Ecto neural progenitor cell (in vitro differentiated cells): ENCODE measurements at places on chromosomes 13 and 19.
A peak's percentile ranks its signal among the peaks of the same experiment; 100 is the strongest.

- DNase-seq: peak; percentile 85
Measured at GRCh38 chr19:19366434-19367396, 38.8 kb upstream of the GATAD2A start.

DNA sequence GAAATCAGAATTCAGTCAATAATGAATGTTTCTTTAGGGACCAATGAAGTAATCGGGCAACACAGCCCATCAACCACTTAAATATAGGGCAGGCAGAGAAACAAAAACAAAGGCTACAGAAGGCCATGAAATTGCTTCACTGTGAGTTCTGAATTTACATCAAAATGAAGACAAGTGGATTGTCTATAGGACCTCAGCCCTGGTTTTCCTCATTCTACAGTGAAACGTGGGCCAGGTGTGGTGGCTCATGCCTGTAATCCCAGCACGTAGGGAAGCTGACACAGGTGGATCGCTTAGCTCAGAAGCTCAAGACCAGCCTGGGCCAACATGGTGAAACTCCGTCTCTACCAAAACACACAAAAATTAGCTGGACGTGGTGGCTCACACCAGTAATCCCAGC, 416.0 kb downstream of the KLF12 start:
- no peak for DNase-seq

GRCh38 chr13:37435881-37436280, 162.7 kb downstream of the POSTN start:
- no peak for DNase-seq

GRCh38 chr13:49895826-49896225, 40.3 kb downstream of the SPRYD7 start:
- no peak for DNase-seq

- DNase-seq: no peak
Measured at GRCh38 chr19:57800696-57801095, 14.0 kb downstream of the ZNF552 start.

DNA sequence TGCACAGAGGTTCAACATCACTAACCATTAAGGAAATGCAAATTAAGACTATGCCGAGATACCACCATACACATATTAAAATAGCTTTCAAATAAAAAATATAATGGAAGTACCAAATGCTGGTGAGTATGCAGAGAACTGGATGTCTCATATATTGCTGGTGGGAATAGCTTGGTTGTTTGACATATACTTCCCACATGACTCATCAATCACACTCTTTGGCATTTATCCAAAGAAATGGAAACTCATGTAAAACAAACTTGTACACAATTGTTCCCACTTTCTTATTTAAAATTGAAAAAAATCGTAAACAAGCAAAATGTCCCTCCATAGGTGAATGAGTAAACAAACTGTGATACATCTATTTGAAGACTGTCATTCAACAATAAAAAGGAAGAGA, 982.6 kb upstream of the ATXN8OS start:
- no peak for DNase-seq

- no peak for DNase-seq
Measured at GRCh38 chr19:56087647-56088496, 33.2 kb downstream of the ZNF787 start.

DNA sequence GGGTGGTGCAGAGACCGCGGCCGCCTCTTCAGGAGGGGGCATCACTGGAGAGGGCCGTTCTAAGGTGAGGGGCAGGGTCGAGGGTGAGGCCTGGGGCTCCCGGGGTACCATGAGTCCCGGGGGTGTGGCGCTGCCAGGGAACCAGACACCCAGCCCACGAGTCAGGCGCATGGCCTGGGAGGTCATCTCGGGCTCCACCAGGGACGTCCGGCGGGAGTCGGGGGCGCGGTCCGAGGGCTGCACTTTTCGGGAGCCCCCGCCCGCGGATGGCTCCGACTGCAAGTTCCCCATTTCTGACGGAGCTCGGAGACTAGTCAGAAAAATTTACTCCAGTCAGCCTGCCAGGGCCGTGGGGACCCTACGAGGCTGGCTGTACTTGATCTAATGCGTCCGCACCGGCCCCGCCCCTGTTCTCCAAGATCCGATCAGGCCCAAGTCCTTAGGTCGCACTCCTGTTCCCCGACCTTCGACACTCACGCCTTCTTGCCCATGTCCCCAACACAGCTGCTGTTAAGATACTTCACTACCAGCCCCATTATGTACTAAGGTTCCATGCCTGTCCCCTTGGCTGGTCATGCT, 774 bp downstream of the GGN start:
- DNase-seq: peak; percentile 61

- DNase-seq: no peak
Measured at GRCh38 chr19:39602224-39602623, at the start of gene LGALS13. TSS of gene LGALS13 (plus strand) at chr19:39602524. CDS start at chr19:39602569, 45 bp downstream.

DNA sequence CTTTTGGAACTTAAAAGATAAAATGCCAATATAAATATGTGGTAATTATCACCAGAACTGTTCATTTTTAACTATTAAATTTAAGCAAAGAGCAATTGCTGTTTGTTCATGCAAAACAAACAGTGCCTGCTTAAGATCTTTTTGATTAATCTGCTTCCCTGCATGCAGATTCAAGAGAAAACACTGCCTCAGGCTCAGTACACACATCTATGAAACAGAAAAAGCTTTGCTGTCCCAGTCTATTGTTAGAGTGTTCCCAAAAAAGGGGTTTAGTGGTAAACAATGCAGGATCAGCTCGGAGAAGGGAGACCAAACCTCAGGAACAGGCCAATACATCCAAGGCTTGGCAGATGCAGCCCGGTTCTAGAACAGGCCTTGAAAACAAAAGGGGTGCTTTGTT, 49.3 kb upstream of the TDRD3 start:
- DNase-seq: no peak

- no peak for DNase-seq
Measured at GRCh38 chr13:67017276-67017675, 212.9 kb downstream of the PCDH9 start.

- DNase-seq: no peak
Measured at GRCh38 chr13:69202996-69203395, 904.6 kb upstream of the ATXN8OS start.

GRCh38 chr19:33551676-33552075, 30.1 kb upstream of the PEPD start:
- DNase-seq: no peak

- no peak for DNase-seq
Measured at GRCh38 chr19:29640231-29640630, 25.0 kb upstream of the PLEKHF1 start.

GRCh38 chr13:57633141-57633949, 1.8 kb downstream of the PCDH17 start:
- peak; percentile 85 for DNase-seq

- DNase-seq: no peak
Measured at GRCh38 chr13:36038785-36039555, 92.2 kb downstream of the DCLK1 start.

GRCh38 chr19:31138077-31138476, 211.2 kb downstream of the TSHZ3 start:
- DNase-seq: no peak

DNA sequence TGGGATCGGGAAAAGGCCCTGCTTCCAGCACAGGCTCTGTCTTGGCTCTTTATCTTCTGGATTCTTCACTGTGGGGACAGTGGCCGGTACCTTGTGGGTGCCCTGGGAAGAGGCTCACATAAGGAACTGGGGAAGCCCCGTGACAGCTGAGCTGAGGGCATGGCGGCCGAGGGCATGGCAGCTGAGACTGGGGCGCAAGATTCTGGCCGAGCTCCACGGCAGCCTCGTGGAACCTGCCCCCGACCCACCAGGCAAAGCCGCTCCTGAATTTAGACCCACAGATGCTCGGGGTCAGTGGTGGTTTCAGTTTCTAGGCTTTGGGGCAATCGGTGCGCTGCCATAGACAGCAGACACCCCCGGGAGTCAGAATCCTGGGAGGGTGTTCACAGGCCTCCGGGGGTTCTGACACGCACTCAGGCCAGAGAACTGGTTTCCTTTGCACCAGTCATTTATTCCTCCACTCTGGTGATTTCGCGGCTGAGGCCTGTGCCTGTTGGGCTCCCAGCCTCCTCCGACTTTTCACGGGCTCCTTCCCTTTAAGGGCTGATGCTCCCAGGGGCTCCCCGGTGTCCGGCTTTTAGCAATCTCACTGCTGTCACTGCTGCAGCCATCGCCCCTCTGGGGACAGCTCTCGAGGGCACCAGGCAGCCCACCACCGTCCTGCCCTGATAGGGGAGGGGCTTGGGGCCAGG, 117.6 kb downstream of the TEX29 start:
- peak; percentile 41 for DNase-seq

- DNase-seq: no peak
Measured at GRCh38 chr13:86909318-86909717, 761.9 kb upstream of the SLITRK5 start.

DNA sequence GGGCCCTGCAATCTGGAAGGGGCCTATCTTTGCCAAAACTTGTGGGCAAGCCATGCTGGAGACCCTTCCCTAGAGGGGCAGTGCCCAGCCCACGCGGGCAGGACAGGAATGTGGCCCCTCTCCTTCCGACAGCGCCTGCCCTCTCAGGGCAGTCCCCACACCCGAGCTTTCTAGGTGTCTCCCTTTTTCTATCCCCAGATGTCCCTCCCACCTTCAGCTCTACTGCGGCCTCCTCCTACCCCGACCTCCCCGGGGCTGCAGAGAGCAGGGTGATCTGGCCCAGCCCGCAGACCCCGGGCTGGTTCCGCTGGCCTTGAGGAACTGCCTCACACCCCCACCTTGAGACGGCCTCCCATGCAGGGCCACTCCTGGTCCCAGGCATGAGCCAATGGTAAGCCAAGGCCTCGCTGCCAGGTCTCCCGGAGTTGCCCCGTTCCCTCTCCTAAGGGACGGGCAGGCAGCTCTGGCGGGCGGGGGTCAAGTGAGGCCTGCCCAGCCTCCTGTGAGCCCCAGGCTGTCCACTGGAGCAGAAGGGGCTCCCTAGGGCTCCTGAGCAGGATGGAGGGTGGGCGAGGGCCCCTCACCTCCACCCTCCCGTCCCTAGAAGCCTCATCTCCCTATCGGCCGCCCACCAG, 39.7 kb downstream of the KLF2 start:
- no peak for DNase-seq

GRCh38 chr13:105328212-105328611, 1207.2 kb downstream of the EFNB2 start:
- DNase-seq: no peak

GRCh38 chr19:38229585-38230073, 5.6 kb upstream of the DPF1 start:
- peak; percentile 87 for DNase-seq

GRCh38 chr19:16702123-16702522, 17.5 kb upstream of the NWD1 start:
- DNase-seq: no peak

DNA sequence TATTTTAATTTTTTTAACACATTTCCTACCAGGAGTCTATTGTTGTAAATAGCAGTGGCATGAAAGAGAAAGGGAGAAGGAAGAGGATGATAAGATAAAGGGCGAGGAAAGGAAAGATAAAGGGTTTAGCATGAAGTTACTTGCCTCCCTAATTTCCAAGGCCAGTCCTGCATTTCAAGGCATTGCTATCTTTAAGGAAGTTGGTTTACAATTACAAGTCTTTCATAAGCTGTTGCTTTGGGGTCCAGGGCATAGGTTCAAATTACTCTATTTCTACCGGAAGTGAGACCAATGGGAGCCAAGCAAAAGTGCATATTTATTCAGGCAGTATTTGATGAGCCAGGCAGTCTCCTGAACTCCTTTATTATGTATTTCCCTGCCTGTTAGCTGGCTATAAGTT, 27.7 kb upstream of the UBL3 start:
- DNase-seq: no peak

- no peak for DNase-seq
Measured at GRCh38 chr13:59112221-59112718, 1051.5 kb downstream of the DIAPH3 start.

DNA sequence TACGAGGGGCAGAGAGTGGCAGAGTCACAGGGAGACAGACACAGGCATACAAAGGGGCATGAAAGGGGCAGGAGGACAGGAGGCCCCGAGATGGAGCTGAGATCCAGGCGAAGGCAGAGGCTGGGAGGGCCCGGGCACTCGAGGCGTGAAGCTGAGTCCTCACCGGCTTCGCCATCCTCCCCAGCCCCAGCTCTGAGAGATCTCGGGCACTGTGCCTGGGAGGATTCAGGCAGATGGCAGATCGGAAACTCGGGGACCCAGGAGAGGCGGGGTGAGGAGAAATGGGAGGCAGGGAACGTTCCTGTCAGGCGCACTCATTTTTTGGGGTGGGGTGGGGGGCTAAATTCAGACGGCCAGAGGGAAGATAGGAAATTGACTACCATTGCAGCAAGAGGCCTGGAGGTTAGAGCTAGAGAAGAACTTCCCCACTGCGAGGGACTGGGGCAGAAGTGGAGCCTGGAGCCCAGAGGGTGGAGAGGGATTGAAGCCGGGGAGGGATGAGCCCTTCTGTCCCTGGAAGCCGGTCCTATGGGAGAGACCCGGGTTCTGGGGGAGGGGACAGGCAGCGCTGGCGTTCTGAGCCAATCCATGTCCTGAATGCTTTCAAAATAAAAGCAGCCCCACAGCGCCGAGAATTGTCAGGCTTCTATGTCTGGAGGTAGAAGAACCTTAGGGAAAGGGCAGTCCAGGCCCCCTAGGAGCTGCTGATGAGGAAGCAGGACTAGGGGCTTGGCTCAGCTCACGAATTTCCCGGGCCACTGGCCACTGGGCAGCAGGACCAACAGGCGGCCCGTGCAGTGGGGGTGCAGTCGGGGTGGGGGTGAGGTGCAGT, 12.6 kb downstream of the LRRC4B start:
- peak; percentile 64 for DNase-seq

DNA sequence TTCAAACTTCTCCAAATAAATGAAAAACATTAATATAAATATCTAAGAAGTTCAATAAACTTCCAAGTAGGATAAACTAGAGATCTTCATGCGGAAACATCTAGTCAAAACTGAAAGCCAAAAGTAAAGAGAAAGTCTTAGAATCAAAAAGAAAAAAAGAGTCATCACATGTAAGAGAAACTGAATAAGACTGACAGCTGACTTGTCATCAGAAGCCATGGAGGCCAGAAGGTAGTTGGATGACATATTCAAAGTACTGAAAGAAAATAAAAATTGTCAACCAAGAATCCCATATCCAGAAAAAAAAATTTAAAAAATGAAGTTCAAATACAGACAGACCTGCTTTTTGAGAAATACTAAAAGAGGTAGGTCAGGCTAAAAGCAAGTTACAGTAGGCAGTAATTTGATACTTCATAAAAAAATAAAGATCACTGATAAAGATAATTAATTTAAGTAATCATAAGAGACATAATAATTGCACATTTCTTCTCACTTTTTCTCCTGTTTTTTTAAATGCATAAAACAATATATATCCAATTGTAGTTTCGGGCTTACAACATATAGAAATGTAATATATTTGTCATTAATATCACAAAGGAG, 327.6 kb upstream of the PCDH9 start:
- DNase-seq: no peak
